ENCODE measurements at places on chromosomes 11 and 22.
A peak's percentile ranks its signal among the peaks of the same experiment; 100 is the strongest.

- H3K27ac ChIP-seq = no peak overlapping the region
- peaks cover 11% of the 10 kb centered on the region for H3K27me3 ChIP-seq
- H3K36me3 ChIP-seq = no peaks in the 10 kb centered on the region
- no peak for DNase-seq
- no peak overlapping the region for H3K4me3 ChIP-seq
Measured at GRCh38 chr11:134786636-134787035, 374.6 kb upstream of the B3GAT1 start.

DNA sequence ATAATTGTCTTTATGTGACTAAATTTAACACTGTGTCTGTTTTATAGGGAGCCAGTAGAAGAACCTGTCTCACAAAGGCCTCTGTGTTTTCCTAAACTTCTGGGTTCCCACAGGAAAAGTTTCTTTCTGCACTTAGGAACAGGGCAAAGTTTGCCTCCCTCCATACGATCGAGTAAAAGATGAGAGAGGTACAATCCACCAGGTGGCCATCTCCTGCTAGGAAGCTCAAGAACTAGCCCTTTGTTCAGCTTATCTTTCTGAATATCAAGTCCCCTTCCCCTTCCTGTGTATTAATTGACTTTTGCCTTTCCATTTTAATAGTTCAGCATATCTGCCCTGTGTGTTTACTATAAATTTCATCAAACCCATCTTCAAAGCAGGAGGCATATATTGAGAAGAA, 18.0 kb downstream of the CSNK2A3 start:
- DNase-seq = no peak
- H3K27ac ChIP-seq = no peak overlapping the region
- H3K4me1 ChIP-seq = peaks cover 3% of the 10 kb centered on the region
- H3K27me3 ChIP-seq = peaks cover 2% of the 10 kb centered on the region
- H3K4me3 ChIP-seq = no peak overlapping the region
- no peaks in the 10 kb centered on the region for H3K36me3 ChIP-seq

DNA sequence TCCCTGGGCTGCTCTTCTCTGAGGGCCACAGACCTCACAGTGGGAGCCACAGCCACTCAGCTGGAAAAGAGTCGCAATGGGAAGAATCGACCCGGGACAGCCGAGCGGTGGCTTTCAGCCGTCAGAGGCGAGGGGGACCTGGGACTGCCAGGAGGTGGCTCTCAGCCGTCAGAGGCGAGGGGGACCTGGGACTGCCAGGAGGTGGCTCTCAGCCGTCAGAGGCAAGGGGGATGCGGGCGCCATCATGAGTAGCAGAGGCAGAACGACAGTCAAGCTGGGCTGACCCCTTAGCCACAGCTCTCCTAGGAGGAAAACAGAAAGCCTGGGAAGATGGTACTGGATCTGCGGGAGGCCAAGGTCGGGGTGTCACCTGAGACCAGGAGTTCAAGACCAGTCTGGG, 14.9 kb upstream of the MUC2 start:
- no peak overlapping the region for H3K4me3 ChIP-seq
- no peak for DNase-seq
- H3K27me3 ChIP-seq = peaks cover 19% of the 10 kb centered on the region
- H3K36me3 ChIP-seq = no peaks in the 10 kb centered on the region
- no peaks in the 10 kb centered on the region for H3K4me1 ChIP-seq

- no peak overlapping the region for H3K4me3 ChIP-seq
- no peaks in the 10 kb centered on the region for H3K27me3 ChIP-seq
- no peak for DNase-seq
- H3K36me3 ChIP-seq = peaks cover 16% of the 10 kb centered on the region
- H3K27ac ChIP-seq = peak overlapping the region; percentile 62
Measured at GRCh38 chr11:12160231-12160630, 49.8 kb downstream of the MICAL2 start.

DNA sequence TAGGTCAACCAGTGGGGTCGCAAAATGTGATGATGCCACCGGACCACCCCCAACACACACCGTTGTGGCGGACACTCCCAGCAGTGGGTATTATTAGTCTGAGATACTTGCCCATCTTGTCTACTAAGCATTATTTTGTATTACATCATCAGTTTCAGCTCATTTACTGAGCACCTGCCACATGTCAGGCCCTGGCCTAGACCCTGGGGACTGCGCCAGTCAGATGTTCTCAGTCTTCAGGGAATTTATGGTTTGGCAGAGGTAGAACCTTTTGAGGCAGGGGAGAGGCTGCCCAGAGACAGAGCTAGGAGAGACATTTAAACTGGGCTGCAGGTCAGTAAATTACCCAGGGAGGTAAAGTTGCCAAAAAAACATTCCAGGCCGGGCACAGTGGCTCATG, 43.1 kb upstream of the GCAT start:
- H3K27ac ChIP-seq = no peak overlapping the region
- H3K4me1 ChIP-seq = no peaks in the 10 kb centered on the region
- no peak for DNase-seq
- no peaks in the 10 kb centered on the region for H3K27me3 ChIP-seq
- H3K4me3 ChIP-seq = no peak overlapping the region

- DNase-seq = no peak
- no peak overlapping the region for H3K4me3 ChIP-seq
- no peaks in the 10 kb centered on the region for H3K36me3 ChIP-seq
- peaks cover 7% of the 10 kb centered on the region for H3K4me1 ChIP-seq
- no peak overlapping the region for H3K27ac ChIP-seq
Measured at GRCh38 chr11:117328375-117329010, 839 bp downstream of the CEP164 start.

DNA sequence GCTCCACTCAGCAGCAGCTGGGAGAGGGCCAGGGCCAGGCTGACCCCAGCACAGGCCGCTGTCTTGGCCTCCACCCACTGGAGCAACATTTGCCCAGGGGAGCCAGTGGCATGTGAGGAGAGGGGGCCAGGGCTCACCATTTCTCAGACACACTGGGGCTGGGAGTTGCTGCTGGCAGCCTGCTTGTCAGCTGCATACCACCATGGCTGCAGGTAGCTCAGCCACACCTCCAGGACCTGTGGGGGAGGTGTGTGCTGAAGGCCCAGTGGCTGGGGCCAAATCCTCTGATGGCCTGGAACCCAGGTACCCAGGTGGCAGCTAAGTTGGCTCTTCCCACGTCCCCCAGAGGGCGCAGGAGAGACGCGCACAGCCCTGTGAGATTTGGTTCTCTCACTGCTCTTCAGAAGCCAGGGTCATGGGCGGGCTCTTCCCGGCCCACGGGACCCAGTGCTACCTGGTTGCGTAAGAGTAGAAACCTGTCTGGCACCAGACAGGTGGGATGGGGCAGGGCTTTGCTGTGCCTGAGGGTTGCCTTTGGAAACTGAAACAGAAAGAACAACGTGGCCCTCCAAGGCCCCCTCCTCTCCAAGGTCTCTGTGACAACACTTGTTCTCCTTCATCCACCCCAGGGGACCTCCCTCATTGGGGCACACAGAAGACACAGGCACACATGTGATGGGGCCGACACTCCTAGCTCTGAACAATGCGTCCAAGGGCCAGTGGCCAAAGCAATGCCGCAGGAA, 98.8 kb downstream of the MED15 start:
- H3K4me3 ChIP-seq = no peak overlapping the region
- DNase-seq = peak; percentile 78

Measured in activated CD8-positive, alpha-beta memory T cell treated with anti-CD3 and anti-CD28 coated beads, Interleukin-2, amount 10 ng/mL, durations not matched to agents 7 days and 5 days (primary cell).